ENCODE measurements at places on chromosomes 2 and 18. TPM values are rescaled to one million over a fixed set of nuclear protein-coding genes. Genes with fewer than 3 reads are reported as not detected.

DNA sequence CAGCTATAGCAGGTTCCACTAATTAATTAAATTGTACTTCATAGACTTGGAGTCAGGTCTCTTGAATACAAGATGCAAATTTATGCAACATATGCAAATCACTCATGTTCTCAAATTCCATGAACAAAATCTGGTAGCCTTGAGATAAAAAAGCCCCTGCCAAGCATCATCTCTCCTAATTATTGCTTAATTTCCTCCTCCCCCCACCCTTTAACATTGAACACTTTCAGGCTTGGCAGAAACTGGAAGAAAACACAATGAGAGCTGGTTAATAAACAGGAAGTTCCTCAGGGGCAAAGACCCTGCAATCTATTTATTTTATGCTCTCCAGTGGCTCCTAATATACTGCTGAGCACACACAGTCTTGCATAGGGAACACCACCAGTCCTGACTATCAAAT is 35.6 kb upstream of the ACVR1 start:
- no peak overlapping the region for H3K27ac ChIP-seq
- H3K4me3 ChIP-seq: no peak overlapping the region
- no peaks in the 10 kb centered on the region for H3K36me3 ChIP-seq
- no peaks in the 10 kb centered on the region for H3K4me1 ChIP-seq
- H3K27me3 ChIP-seq: no peaks in the 10 kb centered on the region

DNA sequence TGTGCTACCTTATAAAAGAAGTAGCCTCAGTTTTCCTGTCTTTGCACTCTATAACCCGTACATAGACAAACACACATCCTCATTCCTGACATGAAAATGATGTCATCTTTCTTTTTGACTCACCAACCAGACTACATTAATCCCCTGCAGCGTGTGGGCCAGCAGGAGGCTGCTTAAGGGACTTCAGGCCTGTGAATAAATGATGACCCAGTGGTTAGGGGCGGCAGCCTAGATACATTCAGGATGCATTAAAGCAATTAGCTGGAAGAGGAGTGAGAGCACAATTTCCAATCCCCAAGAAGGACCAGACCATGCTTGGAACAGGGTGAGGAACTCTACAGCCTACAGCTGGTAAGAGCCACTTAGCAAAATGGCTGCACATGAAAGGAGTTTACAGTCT is 57.3 kb upstream of the KLF7 start:
- peak; percentile 41 for DNase-seq
- peaks cover 26% of the 10 kb centered on the region for H3K4me1 ChIP-seq
- no peak overlapping the region for H3K27ac ChIP-seq
- no peak overlapping the region for H3K4me3 ChIP-seq
- no peaks in the 10 kb centered on the region for H3K36me3 ChIP-seq

DNA sequence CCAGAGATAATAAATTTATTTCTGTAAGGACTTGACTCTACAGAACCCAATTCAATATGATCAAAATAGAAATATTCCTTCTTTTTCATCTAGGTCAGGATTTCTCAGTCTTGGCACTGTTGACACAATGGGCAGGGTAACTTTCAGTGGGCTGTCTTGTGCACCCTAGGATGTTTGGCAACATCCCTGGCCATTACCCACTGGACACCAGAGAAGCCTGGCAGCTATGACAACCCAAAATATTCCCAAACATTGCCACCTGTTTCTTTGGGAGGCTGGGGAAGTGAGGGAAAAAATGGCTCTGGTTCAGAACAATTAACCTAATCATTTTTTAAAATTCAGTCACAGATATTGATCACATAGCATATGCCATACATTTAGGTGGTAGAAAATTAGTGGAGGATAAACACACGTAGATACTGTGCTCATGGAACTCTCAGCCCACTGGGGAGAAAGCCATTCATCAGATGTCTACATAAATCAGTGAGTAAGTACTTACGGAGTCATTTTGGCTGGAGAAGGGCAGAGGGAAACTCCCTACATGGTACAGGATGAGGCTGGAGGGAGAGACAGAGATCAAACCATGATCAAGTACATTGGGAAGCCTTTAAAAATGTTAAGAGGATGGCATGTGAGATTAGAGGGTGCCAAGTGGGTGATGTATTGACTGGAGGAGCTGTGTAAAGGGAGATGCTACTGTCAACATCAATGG is 718 bp upstream of the TNP1 start:
- no peak overlapping the region for H3K27ac ChIP-seq
- peaks cover 11% of the 10 kb centered on the region for H3K27me3 ChIP-seq
- no peaks in the 10 kb centered on the region for H3K36me3 ChIP-seq
- no peak overlapping the region for H3K4me3 ChIP-seq

GPR75 gene
- 1.5 TPM for total RNA-seq

GRCh38 chr2:1841903-1842791 is 97.8 kb upstream of the PXDN start:
- H3K36me3 ChIP-seq: no peaks in the 10 kb centered on the region
- peaks cover 43% of the 10 kb centered on the region for H3K27me3 ChIP-seq
- H3K4me3 ChIP-seq: no peak overlapping the region
- DNase-seq: no peak
- no peaks in the 10 kb centered on the region for H3K4me1 ChIP-seq

DNA sequence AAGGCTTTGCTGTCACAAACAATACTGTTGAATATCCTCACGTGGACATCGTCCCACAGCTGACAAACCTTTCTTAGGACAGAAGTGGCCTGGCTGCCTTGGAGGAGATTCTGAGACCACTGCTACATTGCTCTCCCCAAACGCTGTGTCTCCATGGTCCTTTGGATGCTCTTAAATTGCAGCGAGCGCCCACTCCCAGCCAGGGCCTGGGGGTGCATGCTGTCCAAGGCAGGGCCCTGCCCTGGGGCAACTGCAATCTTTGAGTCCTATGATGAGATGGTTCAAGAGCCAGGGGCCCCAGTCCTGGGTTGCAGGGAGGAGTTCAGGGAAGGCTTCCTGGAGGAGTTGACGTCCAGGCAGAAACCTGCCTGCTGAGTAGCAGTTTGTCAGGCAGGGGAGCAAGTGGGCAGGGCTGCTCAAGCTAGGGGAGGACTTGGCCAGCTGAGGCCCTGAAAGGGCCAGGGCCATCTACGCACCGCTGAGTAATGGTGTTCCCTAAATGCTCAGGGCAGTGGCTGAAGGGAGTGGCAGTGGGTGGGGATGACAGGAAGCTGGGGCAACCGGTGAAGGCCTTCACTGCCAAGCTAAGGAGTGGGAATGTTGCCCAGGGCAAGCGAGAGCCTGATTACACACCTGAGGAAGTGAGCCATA is 10.8 kb upstream of the SDC1 start:
- H3K4me1 ChIP-seq: peaks cover 58% of the 10 kb centered on the region
- peak; percentile 99 for DNase-seq
- peak overlapping the region; percentile 84 for H3K27ac ChIP-seq
- no peaks in the 10 kb centered on the region for H3K27me3 ChIP-seq

TUBA3E gene
- not detected for total RNA-seq

- H3K36me3 ChIP-seq: no peaks in the 10 kb centered on the region
- peak; percentile 38 for DNase-seq
- H3K4me1 ChIP-seq: no peaks in the 10 kb centered on the region
- no peak overlapping the region for H3K4me3 ChIP-seq
- no peaks in the 10 kb centered on the region for H3K27me3 ChIP-seq
Observed at GRCh38 chr2:203623096-203623495, 83.3 kb upstream of the CD28 start.

KIAA2012 gene
- total RNA-seq: not detected

CHST9 gene
- total RNA-seq: not detected

TUBB8B gene
- not detected for total RNA-seq

GRCh38 chr2:233835230-233836186 is 18.8 kb downstream of the HJURP start:
- H3K36me3 ChIP-seq: peaks cover 52% of the 10 kb centered on the region
- no peak overlapping the region for H3K27ac ChIP-seq
- 0 out of 2 replicates have a peak, but pooled peaks cover 4% of the 10 kb centered on the region for H3K4me1 ChIP-seq
- no peak overlapping the region for H3K4me3 ChIP-seq
- no peaks in the 10 kb centered on the region for H3K27me3 ChIP-seq

DNA sequence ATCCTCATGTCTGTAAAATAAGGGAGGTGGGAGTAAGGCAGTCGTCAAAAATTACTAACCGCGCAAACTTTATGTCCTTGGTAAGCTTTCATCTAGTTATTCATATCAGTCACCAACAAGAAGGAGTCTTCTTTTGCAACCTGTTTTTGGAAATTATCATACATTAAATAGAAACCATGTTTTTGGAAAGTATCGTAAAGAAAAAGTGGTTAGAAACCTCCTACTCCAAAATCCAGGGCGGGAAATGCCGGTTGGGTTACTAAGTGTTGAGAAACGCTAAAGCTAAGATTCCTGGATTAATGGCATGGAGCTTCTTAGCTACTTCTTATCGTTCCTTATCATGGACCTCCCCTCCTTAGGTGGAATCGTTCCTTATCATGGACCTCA is 778 bp downstream of the BBS5 start:
- peak; percentile 14 for DNase-seq
- no peak overlapping the region for H3K27ac ChIP-seq
- H3K27me3 ChIP-seq: no peaks in the 10 kb centered on the region
- H3K4me1 ChIP-seq: peaks cover 18% of the 10 kb centered on the region
- no peaks in the 10 kb centered on the region for H3K36me3 ChIP-seq

GRCh38 chr2:79935771-79936657 is 368.5 kb downstream of the LRRTM1 start:
- no peaks in the 10 kb centered on the region for H3K36me3 ChIP-seq
- H3K27ac ChIP-seq: no peak overlapping the region
- H3K27me3 ChIP-seq: no peaks in the 10 kb centered on the region
- H3K4me1 ChIP-seq: no peaks in the 10 kb centered on the region
- no peak overlapping the region for H3K4me3 ChIP-seq

DNA sequence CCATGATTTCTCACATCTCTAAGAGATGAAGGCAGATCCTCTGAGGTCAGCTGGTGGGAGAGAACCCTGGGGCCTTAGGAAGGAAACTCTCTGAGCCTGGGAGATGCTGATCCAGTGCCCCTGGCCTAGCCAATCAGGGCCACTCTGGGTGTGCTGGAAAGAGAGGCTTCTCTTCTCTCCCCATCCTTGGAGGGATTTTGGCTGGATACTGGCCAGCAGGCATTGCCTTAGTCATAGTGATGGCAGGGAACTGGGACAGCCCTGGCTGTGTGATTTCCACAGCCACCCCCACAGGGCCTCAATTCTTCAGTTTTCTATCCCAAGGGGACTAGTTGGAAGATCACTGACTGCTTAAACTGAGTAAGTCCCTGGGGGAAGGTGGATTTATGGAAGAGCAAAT is 26.6 kb upstream of the PLB1 start:
- peaks cover 6% of the 10 kb centered on the region for H3K4me1 ChIP-seq
- H3K27ac ChIP-seq: no peak overlapping the region
- H3K27me3 ChIP-seq: no peaks in the 10 kb centered on the region
- no peak overlapping the region for H3K4me3 ChIP-seq
- no peaks in the 10 kb centered on the region for H3K36me3 ChIP-seq
- no peak for DNase-seq

BIN1 gene
- total RNA-seq: 58.9 TPM

DPYSL5 gene
- total RNA-seq: not detected

DNA sequence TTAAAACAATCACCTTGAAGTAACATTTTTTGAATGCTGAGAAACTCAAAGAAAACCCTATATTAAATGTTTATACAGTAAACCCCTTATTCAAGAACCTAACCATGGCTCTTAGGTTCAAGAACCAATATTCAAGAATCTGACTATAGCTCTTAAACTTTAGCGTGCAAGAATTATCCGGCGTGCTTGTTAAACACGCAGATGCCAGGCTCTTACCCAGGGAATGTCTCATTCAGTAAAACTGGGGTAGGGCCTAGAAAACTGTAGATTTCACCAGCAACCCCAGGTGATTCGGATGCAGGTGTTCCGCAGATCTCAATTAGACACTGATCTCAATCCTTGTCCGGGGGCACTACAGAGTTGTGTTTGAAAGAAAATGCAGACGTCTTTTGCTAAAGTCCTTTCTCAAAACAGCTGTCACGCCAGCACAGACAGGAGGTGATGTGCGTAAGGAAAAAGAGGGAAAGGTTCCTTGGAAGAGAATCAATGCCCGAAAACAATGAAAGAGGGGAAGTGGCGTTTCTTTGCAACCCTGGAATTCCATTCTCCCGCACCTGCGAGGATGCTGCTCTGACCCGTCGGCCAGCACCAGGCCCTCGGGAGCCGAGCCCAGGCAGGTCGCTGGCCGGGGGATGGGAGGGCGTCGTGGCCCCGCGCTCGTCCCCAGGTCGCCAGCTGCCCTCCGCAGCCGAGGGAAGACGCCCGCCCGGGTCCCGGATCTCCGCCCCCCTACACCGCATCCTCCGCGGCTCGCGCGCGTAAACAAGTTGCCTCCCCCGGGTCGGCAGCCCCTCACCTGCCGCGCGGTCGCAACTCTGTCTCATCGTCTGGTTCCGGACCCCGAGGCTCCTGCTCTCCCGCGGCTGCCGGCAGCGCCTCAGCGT is 851 bp downstream of the EIF2AK3 start:
- peak overlapping the region; percentile 74 for H3K4me3 ChIP-seq
- no peaks in the 10 kb centered on the region for H3K36me3 ChIP-seq
- H3K27me3 ChIP-seq: no peaks in the 10 kb centered on the region
- peak; percentile 25 for DNase-seq
- peaks cover 22% of the 10 kb centered on the region for H3K4me1 ChIP-seq
- peak overlapping the region; percentile 49 for H3K27ac ChIP-seq

CFAP53 gene
- not detected for total RNA-seq

DNA sequence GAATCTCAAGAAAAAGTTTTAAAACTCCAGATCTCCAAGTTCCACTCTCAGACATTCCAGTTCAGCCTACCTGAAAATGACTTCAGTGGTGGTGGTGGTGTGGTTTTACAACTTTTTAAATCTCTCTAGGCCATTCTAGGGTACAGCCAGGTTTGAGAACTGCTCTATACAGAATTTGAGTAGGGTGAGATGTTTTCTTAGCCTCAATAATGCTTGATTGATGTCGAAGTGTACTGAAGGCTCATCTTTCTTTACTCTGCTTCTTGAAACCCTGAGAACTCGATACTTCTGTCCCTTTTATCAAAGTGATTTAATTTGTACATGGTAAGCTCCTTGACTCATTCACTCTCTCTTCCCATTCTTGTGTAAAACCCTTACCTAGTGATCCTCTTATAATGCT is 143.8 kb downstream of the FAM124B start:
- H3K4me1 ChIP-seq: peaks cover under 1% of the 10 kb centered on the region
- H3K27ac ChIP-seq: no peak overlapping the region
- DNase-seq: no peak
- no peaks in the 10 kb centered on the region for H3K36me3 ChIP-seq
- H3K4me3 ChIP-seq: no peak overlapping the region
